ENCODE measurements at places on chromosomes 6 and 20.

DNA sequence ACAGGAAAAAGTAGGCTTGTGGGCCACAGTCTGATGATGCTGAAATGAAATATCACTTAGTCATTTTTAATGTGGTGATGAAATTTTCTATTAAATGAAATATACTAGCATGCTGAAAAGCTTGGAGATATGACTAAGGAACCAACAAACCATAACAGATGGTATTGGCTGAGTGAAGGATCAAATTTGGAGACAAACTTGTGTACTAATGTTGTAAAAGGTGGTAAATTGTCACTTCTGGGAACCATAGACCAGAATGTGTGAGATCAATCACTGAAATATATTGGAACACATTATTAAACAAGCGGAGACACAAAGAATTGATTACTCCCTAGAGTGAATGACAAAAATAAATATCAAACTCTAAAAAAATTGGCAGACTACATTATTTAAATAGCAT is 232.4 kb downstream of the DOK5 start:
- H3K4me3 ChIP-seq: no peak overlapping the region
- no peak for DNase-seq
- no peaks in the 10 kb centered on the region for H3K4me1 ChIP-seq
- no peaks in the 10 kb centered on the region for H3K27me3 ChIP-seq
- no peaks in the 10 kb centered on the region for H3K36me3 ChIP-seq
- no peak overlapping the region for H3K27ac ChIP-seq

- no peaks in the 10 kb centered on the region for H3K27me3 ChIP-seq
- DNase-seq: peak; percentile 88
- no peaks in the 10 kb centered on the region for H3K4me1 ChIP-seq
- H3K4me3 ChIP-seq: no peak overlapping the region
Observed at GRCh38 chr20:1764136-1765033, 106.8 kb upstream of the SIRPG start.

GRCh38 chr6:13681305-13682061 is 30.2 kb downstream of the RANBP9 start:
- no peak for DNase-seq
- no peak overlapping the region for H3K27ac ChIP-seq
- no peaks in the 10 kb centered on the region for H3K36me3 ChIP-seq
- 0 out of 2 replicates have a peak, but pooled peaks cover 3% of the 10 kb centered on the region for H3K4me1 ChIP-seq
- no peaks in the 10 kb centered on the region for H3K27me3 ChIP-seq

DNA sequence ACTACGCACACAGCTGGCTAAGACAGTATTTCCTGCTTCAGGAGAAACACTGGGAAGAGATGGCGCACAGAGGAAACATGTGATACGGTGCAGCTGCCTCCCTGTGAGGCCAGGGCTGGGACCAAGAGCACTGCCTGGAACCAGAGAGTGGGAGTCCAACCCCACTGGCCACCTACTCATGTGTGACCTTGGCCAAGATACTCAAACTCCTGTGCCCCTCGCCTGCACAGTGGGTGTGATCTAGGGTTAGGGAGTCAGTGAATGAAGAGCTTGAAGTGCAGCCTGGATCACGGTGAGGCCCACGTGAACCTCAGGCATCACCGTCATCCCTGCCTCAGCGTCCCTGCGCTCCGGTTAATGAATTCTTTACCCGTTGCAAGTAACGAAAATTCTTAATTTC is 41.7 kb upstream of the MPC1 start:
- DNase-seq: no peak
- no peak overlapping the region for H3K27ac ChIP-seq
- no peaks in the 10 kb centered on the region for H3K27me3 ChIP-seq
- H3K4me1 ChIP-seq: peaks cover 8% of the 10 kb centered on the region
- H3K36me3 ChIP-seq: no peaks in the 10 kb centered on the region

DNA sequence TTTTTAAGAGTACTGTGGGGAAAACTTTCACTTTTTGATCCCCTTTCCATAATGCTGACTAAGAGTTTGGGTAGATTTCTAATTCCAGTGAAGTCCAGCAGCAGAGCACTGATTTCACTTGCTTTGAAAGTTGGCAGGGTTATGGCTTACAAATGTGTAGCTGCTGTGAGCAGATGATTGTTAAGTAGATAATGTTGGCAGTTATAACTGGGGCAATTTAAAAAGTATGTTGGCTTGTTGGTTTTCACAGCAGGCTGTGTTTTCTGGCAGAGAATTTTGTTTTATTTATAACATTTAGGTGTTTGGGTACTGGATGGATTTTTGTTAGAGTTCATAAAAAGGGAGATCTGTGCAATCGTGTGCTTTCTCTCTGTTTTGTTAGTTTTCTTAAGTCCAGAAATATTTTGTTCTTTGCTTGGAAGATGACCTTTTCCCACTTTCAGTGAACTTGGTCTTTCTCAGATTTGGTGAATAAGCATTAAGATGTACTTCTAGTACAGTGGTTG is 31.4 kb downstream of the AFDN start:
- no peaks in the 10 kb centered on the region for H3K4me1 ChIP-seq
- H3K27ac ChIP-seq: no peak overlapping the region
- no peak for DNase-seq
- no peak overlapping the region for H3K4me3 ChIP-seq
- H3K36me3 ChIP-seq: no peaks in the 10 kb centered on the region
- no peaks in the 10 kb centered on the region for H3K27me3 ChIP-seq

GRCh38 chr6:101597693-101598092 is 204.2 kb downstream of the GRIK2 start:
- no peaks in the 10 kb centered on the region for H3K4me1 ChIP-seq
- no peak for DNase-seq
- H3K36me3 ChIP-seq: no peaks in the 10 kb centered on the region
- H3K27me3 ChIP-seq: no peaks in the 10 kb centered on the region
- no peak overlapping the region for H3K4me3 ChIP-seq

GRCh38 chr6:39167321-39167720 is 52.3 kb upstream of the SAYSD1 start:
- H3K4me3 ChIP-seq: no peak overlapping the region
- DNase-seq: no peak
- no peaks in the 10 kb centered on the region for H3K4me1 ChIP-seq

GRCh38 chr20:10309326-10309725 is 90.7 kb downstream of the SNAP25 start:
- no peak overlapping the region for H3K27ac ChIP-seq
- no peaks in the 10 kb centered on the region for H3K36me3 ChIP-seq
- no peak for DNase-seq

DNA sequence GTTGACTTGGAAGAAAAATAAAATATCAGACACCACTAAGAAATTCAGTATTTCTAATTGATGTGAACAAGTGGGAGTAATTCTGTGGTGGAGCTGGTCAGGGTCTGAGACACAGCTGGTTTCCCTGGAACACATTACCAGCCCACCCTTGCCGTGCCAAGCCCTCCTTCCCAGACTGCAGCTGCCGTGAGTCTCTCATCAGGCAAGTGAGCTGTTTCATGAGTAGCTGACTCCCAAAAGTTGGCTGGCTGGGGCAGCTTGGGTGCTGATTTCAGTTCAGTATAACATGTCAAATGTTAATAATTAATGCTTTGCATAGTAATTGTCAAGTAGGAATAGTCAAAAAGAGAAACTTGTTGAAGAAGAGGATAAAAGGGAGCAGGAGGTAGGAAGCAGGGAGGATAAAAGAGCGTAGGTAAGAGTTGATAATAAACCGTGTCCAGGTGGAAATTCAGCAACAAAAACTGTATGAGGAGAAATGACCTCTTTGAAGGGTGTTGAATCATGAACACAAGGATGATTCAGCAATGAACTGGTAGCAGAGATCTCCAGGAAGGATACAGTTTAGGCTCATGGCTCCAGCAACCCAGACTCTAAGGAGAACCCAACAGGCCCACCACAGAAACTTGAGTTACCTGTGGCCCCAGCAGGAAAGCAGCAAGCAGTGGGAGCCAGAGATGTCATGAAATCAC is 110.9 kb upstream of the SSTR4 start:
- no peak for DNase-seq
- no peaks in the 10 kb centered on the region for H3K27me3 ChIP-seq
- H3K27ac ChIP-seq: no peak overlapping the region
- no peaks in the 10 kb centered on the region for H3K4me1 ChIP-seq
- no peak overlapping the region for H3K4me3 ChIP-seq

GRCh38 chr20:48880981-48881657 is 40.4 kb upstream of the ARFGEF2 start:
- H3K4me3 ChIP-seq: no peak overlapping the region
- peaks cover under 1% of the 10 kb centered on the region for H3K4me1 ChIP-seq
- no peak overlapping the region for H3K27ac ChIP-seq

- no peaks in the 10 kb centered on the region for H3K4me1 ChIP-seq
- H3K36me3 ChIP-seq: no peaks in the 10 kb centered on the region
- H3K4me3 ChIP-seq: no peak overlapping the region
- DNase-seq: no peak
- H3K27me3 ChIP-seq: no peaks in the 10 kb centered on the region
Observed at GRCh38 chr6:39078695-39079094, 30.1 kb downstream of the GLP1R start.

- H3K27me3 ChIP-seq: peaks cover 2% of the 10 kb centered on the region
- no peak for DNase-seq
- H3K27ac ChIP-seq: no peak overlapping the region
- H3K4me1 ChIP-seq: no peaks in the 10 kb centered on the region
- no peaks in the 10 kb centered on the region for H3K36me3 ChIP-seq
Observed at GRCh38 chr6:47290124-47290834, 19.4 kb downstream of the TNFRSF21 start.

DNA sequence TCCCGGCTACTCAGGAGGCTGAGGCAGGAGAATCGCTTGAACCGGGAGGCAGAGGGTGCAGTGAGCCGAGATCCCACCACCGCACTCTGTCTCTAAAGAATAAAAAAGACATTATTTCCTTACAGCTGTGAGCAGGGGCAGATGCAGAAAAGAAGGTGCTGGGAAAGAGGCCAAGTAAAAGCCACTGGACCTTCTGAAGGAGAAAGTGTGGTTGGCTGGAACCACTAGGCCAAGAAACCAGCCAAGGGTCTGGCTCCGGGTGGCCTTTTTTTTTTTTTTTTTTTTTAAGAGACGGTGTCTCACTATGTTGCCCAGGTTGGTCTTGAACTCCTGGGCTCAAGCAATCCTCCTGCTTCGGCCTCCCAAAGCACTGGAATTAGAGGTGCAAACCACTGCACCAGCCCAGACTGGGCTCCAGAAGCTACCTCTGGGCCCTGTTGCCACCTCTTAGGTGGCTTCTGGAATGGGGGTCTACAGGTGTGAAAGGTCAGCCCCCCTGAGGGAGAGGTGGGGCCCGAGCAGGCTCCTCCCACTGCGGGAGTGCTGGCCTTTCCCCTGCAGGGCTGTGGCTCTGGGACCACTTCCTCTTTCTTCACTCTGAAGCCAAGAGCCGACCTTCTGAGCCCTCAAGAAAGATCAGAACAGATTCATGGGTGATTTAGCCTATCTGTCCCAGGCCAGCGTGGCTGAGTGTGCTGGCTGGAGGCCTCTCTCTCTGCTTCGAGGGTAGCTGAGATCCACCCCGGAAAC is at the start of gene FGD2:
FGD2 (plus strand) TSS at position 595 of the 750 bp plus-strand sequence. CDS start 163 bp downstream, outside the sequence.
- DNase-seq: peak; percentile 91
- H3K36me3 ChIP-seq: no peaks in the 10 kb centered on the region
- H3K27ac ChIP-seq: peak within 1 kb of the TSS; percentile 79
- H3K4me1 ChIP-seq: peaks cover 47% of the 10 kb centered on the region
- no peaks in the 10 kb centered on the region for H3K27me3 ChIP-seq

GRCh38 chr6:109793792-109794191 is 102.7 kb downstream of the FIG4 start:
- H3K4me3 ChIP-seq: no peak overlapping the region
- H3K36me3 ChIP-seq: no peaks in the 10 kb centered on the region
- no peak for DNase-seq

GRCh38 chr6:113338644-113339043 is 518.5 kb upstream of the MARCKS start:
- H3K36me3 ChIP-seq: no peaks in the 10 kb centered on the region
- H3K27me3 ChIP-seq: no peaks in the 10 kb centered on the region
- no peak overlapping the region for H3K4me3 ChIP-seq

DNA sequence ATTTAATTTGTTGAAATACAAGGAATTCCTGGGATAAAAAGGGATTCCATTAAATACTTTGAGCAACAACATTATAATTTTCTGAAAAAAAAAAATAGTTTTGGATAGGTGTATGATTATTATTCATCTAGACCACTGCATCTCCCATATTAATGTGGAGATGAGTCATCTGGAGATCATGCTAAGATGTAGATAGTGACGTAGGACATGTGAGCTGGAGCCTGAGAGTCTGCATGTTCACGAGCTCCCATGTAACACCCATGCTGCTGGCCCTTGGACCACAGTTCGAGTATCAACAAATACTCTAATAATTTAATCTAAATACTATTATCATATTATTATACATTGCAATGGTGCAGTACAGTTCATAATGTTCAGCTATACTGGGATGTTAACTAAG is 91.6 kb downstream of the EPM2A start:
- DNase-seq: no peak
- H3K4me1 ChIP-seq: no peaks in the 10 kb centered on the region
- H3K36me3 ChIP-seq: no peaks in the 10 kb centered on the region
